ENCODE measurements at places on chromosomes 3 and 15.
A peak's percentile ranks its signal among the peaks of the same experiment; 100 is the strongest.

DNA sequence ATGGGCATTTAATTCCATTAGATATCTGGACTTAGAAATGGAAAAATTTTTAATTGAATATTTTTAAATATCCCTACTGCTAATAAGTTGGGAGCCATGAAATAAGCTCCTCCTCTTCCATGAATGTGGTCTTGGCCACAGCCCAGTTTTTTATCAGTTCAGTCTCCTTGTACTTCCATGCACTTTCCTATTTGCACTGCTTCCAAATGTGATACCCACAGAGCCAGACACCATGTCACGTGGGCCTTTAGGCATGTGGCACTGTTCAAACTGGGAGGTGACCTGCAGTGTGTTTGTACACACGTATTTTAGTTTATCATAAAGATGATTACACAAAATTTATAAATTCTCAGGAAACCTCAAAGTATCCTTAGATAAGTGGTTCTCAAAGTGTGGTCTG is 80.1 kb upstream of the DGKG start:
- no peak for DNase-seq

DNA sequence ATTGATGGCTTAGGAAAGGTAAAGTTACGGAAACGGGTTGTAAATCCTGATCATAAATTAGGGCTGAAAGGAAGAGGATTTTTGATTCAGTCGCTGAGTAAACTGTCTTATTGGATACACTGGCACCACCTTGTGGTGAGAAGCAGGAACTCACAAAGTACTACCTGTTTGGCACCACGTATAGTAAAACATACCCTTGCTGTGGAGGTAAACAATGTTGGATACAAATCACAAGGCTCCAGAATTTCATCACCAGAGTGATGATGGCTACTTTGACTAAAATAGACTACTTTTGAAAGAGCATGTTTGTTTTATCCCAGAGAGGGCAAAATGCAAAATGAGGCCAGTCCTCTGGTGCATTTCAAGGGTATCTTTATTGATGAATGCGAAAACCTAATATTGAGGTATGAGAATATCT is 216.9 kb downstream of the IGSF11 start:
- peak; percentile 60 for DNase-seq

DNA sequence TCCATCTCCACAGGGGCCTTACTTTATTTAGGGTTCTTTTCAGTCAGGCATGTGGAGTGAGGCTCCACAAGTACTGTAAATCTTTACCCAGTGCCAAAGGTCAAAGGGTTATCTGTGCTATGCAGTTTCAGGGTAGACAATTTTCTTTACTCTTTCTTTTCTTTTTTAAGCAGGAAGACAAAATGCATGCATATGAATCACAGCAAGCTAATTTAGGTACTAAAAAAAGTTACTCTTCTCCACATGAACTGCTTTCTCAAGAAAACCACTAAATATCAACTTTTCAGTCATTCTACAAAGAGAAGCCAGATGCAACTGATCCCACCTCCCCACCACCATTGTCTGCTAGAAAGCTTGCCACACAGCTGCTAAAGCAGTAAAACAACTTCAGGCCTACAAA is 73.3 kb upstream of the PYGO1 start:
- no peak for DNase-seq

- no peak for DNase-seq
Observed at GRCh38 chr3:181298421-181298820, 308.9 kb upstream of the DNAJC19 start.

DNA sequence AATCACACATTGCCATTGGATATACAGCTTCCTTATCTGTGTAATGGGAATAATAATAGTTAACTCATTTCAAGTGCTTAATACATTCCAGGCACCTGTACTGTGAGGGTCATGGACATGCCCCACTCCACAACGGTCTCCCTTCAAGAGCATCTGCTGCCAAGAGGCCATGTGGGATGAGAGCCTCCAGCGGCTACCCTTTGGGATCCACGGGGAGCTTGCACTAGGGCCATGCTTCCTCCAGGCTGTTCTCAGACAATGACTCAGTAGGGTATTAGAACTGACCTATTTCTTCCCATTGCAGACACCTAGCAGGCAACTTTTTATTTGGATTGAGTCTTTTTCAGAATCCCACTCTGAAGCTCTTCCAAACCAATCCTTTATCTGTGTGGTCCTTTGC is 1078.9 kb downstream of the TUSC7 start:
- no peak for DNase-seq

DNA sequence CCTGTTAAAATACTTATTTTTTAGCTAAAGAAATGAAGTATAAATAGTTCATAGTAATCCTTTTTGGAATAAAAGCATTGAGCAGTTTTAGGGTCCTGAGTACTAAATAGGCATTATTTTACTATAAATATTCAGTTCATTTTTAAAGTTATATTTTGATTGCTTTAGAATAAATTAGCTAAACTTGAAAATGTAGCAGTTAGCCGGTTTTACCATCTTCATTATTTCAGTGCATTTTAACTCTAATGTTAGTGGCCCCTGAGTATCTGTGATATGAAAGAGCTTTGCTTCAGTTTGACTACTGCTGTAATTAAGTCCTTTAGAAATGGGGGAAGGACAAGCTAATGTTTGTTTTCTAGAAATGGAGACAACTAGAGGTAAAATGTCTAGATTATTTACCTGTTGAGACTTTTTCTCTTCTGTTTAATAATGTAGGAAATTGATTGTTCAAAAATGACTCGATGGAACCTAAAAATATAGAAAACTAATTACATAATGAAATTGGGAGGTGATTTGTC is 3.6 kb downstream of the SMC4 start:
- DNase-seq: no peak

DNA sequence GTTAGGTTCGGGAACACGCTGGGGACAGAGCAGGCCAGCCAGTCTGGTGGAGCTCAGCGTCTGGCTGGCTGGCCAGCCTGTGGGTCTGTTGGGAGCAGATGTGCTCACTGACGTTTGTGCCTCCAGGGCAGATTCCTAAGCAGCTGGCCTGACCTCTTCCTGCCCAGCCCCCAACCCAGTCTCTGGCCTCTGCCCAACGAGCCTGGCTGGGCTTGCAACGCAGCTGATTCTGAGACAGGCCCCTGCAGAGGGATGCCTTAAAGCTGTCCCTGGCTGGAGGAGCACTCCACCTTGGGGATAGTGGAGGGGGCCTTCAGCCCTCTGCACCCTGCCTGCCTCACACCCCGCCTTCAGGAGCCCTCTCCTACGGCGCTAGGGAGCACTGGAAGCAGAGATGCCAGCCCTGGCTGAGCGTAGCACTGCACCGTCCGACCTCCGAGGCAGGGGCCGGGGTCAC is 46.0 kb downstream of the KLF13 start:
- peak; percentile 84 for DNase-seq

DNA sequence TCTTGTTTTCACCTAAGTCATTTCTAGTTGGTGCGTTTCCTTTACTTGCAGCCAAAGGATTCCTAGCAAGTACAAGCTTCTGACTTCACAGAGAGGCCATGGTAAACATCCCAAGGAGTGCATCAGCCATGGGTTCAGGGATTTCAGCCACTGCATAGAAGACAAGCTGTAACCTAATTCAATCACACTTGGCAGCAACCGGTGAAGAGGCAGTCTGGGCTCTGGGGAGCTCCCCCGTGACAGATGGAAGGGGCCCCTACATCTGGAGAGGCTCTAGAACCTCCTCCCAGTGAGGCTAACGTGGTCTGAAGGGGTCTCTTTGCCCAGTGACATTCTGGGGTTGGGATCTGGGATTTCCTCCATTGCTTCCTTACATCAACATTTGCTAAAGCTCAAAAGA is 8.4 kb upstream of the SNRPA1 start:
- DNase-seq: no peak

Data from ELR (cell line).